Omental fat pad (tissue), 4 donors: ENCODE measurements at places on chromosomes 5 and 9.
A peak's percentile ranks its signal among the peaks of the same experiment; 100 is the strongest.

DNA sequence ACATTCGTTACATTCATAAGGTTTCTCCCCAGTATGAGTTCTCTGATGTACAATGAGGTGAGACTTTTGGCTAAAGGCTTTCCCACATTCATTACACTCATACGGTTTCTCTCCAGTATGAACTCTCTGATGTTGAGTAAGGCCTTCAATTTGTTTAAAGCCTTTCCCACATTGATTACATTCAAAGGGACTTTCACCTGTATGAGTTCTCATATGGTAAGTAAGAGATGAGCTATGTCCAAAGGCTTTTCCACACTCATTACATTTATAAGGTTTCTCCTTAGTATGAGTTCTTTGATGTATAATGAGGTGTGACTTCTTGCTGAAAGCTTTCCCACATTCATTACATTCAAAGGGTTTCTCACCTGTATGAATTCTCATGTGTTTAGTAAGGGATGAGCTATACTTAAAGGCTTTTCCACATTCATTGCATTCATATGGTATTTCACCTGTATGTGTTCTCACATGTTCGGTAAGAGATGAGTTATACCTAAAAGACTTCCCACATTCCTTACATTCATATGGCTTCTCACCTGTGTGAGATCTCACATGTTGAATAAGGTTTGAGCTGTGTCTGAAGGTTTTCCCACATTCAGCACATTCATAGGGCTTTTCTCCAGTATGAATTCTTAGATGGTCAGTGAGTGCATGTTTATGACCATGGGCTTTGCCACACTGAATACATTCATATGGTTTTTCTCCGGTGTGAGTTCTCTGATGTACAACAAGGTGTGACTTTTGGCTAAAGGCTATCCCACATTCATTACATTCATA is 13.5 kb downstream of the ZFP37 start:
- DNase-seq, result no peak

GRCh38 chr5:86716121-86716520 is 98.4 kb downstream of the COX7C start:
- DNase-seq, result no peak

DNA sequence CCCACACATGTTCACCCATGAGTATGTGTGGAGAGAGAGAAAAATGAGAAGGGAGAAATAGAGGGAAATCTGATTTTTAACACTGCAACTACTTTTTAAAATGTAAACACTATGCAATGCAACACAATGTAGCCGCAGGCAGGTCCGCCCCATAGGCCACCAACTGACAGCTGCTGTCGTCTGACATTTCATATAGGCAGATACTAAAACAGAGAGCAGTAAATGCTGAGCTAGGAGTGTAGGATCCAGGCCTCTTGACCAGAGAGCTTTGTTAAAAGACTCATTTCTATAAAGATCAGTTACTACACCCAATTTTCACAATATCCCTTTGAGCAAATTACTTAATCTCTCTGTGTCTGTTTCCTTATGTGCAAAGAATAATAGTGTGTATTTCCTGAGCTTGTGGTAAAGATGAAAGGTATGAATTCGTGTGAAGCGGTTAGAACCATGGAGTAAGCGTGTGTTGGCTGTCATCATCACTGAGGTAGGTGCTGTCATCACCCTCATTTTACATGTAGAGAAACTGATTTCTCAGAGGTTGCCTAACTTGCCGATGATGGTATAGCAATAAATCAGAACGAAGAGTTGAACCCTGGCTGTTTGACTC is 55.2 kb upstream of the PDE8B start:
- DNase-seq, result no peak

GRCh38 chr9:111615928-111616327 is 15.2 kb upstream of the DNAJC25 start:
- no peak for DNase-seq

GRCh38 chr5:10268100-10268499 is 18.0 kb downstream of the CCT5 start:
- no peak for DNase-seq

GRCh38 chr9:129394061-129394885 is 216.2 kb upstream of the IER5L start:
- DNase-seq, result no peak

- no peak for DNase-seq
Observed at GRCh38 chr5:74295141-74295540, 345.4 kb downstream of the ENC1 start.

DNA sequence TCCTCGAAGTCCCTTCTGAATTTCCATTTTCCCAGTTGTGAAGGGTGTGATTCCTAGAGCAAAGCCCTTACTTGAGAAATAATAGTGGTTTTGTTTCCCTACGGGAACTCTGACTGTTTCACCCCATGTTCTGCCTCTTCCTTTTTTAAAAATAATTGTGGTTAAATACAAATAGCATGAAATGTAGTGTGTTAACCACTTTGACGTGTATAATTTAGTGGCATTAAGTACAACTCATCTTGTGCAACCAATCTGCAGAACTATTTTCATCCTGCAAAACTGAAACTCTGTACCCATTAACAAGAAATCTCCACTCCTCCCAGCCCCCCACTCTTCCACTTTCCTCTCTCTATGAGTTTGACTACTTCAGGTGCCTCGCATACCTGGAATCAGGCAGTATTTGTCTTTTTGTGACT is 35.6 kb upstream of the HAND1 start:
- no peak for DNase-seq

DNA sequence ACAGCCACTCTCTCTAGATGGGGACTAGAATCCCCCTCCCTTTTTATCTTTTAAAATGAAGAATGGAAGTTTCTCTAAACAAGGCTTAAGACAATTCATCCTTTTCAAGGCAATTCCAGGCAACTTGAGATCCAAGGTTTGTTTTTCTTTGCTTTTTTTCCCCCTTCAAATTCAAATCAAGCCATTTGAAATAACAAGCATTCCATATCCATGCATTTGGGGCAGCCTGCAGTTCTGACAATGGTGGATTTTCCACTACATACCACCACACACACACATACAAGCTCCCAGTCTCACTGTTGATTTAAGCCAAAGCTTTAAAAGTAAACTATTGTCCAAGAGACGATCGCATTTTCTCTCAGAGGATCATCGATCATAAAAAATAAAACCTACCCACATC is 424 bp downstream of the INSYN2B start:
- no peak for DNase-seq

- no peak for DNase-seq
Observed at GRCh38 chr9:34370335-34370969, 6.2 kb downstream of the MYORG start.

DNA sequence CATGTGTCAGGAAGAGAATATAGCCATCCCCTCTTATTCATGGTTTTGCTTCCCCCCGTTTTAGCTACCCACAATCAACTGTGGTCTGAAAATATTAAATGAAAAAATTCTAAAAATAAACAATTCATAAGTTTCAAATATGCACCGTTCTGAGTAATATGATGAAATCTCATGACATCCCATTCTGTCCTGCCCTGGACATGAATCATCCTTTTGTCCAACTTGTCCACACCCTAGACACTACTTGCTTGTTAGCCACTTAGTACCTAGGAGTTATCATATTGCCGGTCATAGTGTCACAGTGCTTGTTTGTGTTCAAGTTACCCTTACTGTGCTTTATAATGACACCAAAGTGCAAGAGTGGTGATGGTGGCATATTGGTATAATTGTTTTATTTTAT is 113.5 kb downstream of the CAAP1 start:
- DNase-seq, result no peak

DNA sequence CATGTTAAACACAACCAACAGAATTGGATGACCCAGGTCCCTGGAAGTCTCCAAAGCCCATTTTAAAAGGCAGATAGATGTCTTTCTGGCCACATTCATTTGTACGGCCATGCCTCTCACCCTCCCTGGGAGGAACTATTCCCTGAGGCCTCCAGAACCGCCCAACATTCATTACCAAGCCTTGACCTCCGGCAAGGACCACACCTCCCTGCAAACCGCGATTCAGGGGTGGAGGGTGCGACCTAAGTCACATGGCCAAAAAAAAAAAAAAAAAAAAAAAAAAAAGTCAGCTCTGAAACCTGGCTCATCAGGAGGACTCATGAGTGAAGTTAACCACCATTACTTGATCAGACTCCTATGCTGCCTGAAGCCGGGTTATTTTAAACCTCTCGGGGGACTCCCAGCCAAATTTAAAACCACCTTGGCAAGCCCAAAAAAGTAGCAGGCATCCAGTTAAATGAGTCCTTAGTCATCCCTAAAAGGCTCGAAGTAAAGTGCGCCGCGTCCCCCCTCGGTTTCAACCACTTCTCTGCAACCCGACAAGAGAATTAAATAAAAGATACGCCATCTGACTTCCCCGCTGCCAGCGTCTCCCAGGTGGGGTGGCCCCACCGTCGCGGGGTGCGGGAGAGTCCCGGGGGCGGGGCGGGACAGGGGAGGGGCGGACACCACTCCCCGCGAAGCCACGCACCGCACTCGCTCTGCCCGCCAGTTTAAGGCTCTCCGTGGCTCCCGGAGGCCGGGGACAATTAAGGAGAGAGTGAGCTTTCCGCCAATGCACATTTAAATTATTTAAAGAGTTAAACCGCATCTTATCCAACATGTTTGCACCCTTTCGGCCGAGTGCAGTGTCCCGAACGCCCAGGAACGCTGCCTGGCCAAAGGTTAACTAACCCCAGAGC is 2.3 kb downstream of the KLF9 start:
- DNase-seq, result no peak

DNA sequence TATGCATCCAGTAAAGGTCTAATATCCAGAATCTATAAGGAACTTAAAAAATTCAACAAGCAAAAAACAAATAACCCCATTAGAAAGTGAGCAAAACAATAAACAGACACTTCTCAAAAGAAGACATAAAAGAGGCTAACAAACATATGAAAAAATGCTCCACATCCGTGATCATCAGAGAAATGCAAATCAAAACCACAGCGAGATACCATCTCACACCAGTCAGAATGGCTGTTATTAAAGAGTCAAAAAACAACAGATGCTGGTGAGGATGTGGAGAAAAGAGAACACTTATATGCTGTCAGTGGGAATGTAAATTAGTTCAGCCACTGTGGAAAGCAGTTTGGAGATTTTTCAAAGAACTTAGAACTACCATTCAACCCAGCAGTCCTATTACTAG is 86.1 kb downstream of the WWC1 start:
- no peak for DNase-seq

- DNase-seq, result no peak
Observed at GRCh38 chr5:141864371-141865370, 13.5 kb downstream of the PCDH1 start.

- DNase-seq, result no peak
Observed at GRCh38 chr9:134501761-134502265, 139.8 kb upstream of the COL5A1 start.

GRCh38 chr5:123771715-123772114 is 259.7 kb downstream of the CSNK1G3 start:
- no peak for DNase-seq

- DNase-seq, result peak; percentile 67
Observed at GRCh38 chr5:176837707-176838115, 27.4 kb downstream of the UNC5A start.

DNA sequence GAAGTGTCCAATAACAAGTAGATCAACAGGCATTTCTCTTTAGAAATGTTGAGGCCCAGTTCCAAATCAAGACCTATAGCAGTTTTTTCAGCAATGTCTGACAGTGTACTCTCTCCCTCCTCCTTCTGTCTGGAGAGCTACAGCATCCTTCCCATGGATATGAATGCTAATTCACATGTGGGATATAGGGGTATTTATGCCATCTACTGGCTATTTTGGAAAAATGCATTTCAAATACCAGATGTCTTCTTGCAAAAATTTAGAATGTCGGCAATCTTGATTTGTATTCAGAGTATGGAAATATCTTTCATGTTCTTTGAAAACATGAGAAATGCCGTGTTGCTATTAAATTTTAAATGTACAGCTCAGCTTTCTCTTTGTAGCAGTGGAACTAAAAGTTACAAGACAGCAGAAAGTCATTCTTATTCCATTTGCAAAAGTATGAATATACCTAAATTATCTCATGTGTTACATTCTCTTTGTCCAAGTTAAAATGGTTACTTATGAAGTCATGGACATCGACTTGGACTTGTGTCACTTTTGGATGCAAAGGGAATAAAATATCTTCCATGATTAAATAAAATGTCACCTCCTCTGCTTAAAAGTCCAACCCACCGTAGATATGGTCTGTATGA is 647.8 kb downstream of the TAF11L14 start:
- no peak for DNase-seq

DNA sequence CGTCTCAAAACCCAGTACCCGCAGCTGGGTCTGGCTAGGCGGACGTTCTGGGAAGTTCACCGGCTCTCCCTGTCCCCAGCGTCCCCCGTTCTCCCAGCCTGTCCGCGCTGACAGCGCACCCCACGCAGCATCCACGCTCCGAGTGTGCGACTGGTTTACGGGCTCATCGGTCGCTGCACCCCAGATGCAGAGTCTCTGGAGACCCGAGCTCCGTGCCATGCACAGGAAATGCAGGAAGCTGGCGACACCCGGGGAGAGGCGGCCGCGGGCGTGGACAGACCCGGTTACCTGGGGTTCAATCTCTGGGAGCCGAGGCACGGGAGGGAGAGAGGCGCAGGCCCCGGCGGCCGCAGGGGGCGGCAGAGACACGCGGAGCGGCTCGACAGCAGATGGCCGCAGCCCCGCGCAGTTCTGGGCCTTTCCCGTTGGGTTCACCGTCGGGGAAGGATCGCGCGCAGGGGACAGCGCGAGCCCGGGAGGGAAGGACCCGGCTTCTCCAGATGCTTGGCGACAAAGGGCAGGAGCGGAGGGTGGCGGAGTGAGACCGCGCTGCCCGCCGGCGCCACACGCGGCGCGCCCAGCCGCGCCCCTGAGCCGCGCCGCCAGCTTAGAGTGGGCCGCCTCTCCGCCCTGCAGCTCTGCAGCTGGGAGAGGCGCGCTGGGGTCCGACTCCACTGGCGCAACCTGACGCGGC is 558 bp downstream of the SHROOM1 start:
- no peak for DNase-seq

DNA sequence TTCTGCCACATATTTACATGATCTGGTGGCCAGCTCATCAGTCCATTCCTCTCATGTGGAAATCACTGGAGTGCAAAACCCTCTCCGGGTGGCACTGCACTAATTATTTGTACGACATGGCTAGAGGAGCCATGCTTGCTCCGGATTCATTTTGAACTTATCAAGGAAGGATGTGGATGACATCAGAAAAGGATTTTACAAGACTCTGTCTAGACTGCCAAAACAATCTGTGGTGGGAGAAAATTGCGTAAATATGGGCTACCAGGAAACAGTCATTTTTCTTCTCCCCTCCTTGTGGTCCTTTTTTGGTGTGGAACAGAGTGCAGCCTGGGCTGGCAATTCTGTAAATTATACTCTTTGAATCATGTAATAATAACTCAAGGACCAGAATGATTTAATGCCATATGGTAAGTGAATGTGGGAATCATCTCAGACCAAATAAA is 123.4 kb upstream of the IFNE start:
- no peak for DNase-seq

GRCh38 chr5:178730940-178731265 is 444 bp upstream of the ZNF354A start:
- no peak for DNase-seq

- no peak for DNase-seq
Observed at GRCh38 chr5:57166276-57166675, 7.6 kb upstream of the GPBP1 start.
